ENCODE measurements at places on chromosomes 13 and 19.
A peak's percentile ranks its signal among the peaks of the same experiment; 100 is the strongest.

- peak; percentile 3 for DNase-seq
Measured at GRCh38 chr13:102651392-102651791, 43.5 kb downstream of the METTL21C start.

DNA sequence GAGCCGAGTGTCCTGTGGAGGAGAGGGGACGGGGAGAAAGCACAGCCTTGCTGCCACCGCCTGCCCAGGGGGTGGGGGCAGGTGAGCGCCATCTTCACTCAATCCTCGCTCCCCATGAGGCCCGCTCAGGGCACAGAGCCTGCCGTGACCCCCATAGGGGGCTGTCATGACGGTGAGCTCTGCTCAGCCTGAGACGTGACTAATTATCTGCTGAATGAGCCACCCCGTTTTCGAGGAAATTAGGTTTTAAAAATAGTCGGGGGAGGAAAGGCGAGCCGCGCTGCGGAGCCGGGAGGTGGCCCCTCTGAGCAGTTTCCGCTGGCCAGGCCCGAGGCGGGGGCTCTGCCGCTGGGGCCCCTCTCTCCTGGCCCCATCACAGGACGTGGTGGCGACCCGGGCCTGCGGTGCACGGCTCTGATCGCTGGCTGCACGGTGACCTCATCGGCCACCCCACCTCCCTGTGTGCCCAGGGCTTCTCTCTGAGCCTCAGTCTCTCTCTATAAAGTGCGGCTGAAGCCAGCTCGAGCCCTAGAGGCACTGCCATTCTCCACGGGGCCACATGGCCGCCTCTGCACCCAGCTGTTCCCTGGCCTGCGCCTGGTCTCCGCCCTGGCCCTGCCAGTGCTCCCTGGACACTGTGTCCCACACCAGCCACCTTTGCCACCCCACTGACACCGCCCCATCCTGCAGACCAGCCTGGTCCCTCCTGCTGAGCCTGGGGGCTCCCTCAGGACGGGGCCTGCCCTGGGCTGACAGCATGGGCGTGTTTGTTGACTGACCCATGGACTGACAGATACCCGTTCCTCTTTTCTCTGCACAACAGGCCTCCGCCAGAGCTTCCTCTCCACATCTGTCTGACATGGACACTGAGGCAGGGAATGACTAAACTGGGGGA is 28.3 kb downstream of the PIP5K1C start:
- no peak for DNase-seq

DNA sequence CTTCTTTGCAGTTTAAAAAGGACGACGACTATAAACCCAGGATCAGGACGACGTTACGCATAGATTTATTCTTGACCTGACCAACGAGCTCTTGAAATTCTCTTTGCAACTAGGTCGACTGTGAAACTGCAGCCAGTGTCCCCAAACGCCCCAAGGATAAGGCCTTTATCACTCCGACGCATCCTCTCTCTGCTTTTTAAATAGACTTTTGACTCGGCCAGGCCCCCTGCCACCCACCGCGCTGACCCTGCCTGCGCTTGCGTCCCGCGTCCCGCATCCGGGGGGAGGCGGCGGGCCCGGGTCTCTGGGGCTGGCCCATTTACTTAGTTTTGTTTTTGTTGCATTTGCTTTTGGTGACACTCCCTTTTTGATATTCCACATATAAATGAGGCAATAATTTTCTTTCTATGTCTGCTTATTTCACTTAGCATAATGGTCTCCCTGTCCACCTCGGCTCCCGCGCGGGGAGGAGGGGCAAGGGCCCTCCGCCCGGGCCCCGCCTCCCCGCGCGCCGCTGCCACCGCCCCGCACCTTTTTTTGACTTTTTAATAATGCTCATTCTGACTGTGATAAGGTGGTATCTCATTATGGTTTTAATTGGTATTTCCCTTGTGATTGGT is 17.4 kb downstream of the RB1 start:
- no peak for DNase-seq

DNA sequence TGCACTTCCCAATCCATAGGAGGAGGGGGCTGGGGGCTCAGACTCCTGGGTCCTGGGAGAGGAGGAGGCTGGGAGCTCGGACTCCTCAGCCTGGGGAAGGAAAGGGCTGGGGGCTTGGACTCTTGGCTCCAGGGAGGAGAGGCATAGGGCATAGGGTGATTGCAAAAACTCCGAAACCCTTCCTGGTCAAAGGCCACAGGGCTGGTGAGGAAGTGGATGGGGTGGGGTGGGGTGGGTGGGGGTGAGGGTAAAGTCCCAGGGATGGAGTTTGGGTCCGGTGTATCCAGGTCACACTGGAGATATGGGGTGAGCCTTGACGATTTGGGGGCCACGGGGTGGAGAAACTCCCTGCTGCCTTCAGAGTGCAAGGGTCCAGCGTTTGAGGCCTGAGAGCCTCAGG is 2.8 kb downstream of the MYH14 start:
- DNase-seq: no peak

DNA sequence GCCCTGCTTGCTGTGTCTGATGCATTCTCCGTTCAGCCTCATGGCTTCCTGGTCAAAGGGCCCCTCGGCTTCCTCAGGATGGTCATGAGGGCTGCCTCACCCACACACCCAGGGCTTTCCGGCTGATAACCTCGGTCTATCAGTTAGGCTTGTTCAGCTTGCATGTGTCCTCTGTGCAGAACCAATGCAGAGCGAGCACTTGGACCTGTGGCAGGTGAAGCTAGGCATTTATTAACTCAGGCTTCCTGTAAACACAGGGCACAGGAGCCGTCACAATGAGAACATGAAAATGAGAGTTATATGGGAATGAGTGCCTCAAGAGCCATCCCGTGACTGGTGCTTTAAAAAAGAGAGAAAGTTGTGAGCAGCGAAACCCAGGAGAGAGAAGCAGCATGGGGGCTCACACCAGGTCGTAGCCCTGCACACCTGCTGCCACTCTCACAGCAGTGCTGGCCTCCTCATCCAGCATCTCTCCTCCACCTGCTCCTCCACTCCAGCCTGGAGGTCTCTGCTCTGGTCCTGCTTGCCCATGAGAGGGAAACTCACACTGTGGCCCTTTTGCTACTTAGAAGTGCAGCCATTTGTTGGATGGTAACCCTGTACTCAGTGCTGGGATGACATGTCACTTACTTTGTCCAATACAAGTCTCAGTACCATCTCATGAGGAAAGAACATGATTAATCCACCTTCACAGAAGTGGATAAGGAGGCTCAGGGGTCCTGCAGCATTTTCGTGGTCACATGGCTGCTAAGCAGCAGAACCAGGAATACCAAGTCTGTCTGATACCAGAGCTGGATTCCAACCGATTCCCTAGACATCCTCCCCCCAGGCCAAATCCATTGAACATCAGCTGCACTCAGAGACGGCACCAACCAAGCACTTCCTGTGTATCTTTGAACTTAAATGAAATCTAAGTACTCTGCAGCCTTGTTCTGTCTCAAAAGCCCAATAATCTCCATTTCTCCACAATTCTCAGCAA is 50.5 kb upstream of the IRS2 start:
- no peak for DNase-seq

Data from HuH-7.5 (cell line).